ENCODE measurements at places on chromosomes 11 and 22.

GRCh38 chr22:37333724-37334460 is 51.6 kb downstream of the CYTH4 start:
- no peak for DNase-seq

- no peak for DNase-seq
Observed at GRCh38 chr11:65008873-65009272, 5.1 kb upstream of the ARL2 start.

- no peak for DNase-seq
Observed at GRCh38 chr11:63022441-63022840, 6.8 kb upstream of the SLC22A8 start.

- DNase-seq: no peak
Observed at GRCh38 chr11:126400019-126400418, 44.5 kb downstream of the ST3GAL4 start.

DNA sequence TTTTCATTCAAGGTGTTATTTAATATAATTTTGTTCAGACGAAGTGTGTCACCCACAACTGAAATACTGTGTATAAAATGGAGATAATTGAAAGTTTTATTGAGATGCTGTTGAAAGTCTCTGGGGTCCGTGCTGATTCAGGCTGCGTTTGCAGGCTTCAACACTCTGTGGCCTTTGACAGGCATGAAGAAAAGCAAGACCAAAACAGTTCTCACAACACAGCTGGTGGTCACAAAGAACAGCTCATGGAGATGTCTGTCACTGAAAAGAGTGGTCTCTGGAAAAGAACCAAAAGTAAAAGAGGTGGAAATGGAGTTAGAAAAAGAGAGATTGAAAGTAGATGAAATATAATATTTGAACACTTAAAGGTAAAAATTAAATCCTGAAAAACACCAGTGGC is 9.8 kb upstream of the MPPED2 start:
- DNase-seq: no peak

- peak; percentile 20 for DNase-seq
Observed at GRCh38 chr22:24325105-24325757, 54.6 kb downstream of the SPECC1L start.

DNA sequence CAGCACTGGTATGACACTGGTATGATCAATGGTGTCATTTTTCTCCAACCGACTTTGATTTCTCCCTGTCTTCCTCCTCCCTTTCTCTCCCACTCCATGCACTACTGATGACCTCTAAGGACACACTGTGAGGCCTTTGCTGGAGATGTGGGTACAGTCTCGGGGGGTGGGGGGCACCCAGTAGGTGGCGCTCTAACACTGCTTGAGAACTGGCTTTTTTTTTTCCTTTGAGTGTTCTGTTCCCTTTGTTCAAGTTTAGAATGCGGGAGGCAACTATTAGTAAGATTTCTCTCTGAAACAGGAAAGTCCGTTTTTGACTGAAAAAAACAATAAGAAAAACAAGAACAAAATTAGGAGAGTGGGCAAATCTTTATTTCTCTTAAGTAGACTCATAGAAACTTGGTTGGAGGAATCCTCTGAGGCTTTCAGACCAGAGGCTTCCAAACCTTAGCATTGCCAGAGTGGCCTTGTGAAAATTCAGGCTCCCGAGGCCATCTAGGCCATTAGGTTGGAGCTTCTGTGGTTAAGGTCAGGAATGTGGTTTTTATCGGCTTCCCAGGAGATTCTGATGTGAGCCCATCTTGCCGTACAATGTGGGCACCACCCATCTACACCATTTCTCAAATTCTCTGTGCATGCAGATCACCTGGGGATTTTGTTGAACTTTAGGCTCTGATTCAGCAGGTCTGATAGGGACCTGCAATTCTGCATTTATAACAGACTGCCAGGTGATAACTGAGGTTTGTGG is 43.2 kb downstream of the PANX1 start:
- DNase-seq: peak; percentile 54

DNA sequence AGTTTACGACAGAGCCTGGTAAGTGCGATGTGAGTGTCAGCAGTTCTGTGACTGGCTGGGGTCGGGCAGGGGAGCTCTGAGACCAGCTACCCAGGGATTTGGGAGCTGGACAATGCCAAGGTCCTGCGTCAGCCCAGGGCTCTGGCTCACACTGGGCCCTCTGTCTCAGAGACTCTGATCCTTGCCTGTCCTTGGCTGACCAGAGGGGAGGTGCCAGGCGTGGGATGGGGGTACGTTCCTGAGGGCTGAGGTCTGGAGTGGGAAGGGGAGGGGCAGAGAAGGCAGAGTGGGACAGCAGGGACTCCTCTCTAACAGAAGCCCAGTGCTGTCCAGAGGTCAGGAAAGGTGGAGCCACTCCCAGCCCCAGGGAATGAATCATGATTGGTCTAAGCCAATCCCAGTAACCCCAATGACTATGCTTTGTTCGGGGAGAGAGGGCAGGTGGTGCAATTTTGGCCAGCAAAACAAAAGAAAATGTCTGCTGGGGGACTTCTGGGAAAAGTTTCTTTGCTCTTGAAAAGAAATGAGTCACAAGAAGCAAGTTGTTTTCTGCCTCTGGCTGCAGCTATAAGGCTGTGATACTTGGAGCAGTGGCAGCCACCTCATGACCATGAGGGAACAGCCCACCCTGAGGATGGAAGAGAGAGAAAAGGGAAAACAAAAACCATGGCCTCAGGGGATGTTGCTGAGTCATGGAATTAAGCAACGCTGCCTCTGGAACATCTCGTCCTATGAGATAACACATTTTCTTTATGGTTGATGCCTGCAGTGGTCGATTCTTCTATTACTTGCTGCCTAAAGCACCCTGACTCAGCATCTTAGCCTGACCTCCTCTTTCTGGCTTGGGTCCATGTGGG is 108.3 kb downstream of the CHST1 start:
- no peak for DNase-seq

DNA sequence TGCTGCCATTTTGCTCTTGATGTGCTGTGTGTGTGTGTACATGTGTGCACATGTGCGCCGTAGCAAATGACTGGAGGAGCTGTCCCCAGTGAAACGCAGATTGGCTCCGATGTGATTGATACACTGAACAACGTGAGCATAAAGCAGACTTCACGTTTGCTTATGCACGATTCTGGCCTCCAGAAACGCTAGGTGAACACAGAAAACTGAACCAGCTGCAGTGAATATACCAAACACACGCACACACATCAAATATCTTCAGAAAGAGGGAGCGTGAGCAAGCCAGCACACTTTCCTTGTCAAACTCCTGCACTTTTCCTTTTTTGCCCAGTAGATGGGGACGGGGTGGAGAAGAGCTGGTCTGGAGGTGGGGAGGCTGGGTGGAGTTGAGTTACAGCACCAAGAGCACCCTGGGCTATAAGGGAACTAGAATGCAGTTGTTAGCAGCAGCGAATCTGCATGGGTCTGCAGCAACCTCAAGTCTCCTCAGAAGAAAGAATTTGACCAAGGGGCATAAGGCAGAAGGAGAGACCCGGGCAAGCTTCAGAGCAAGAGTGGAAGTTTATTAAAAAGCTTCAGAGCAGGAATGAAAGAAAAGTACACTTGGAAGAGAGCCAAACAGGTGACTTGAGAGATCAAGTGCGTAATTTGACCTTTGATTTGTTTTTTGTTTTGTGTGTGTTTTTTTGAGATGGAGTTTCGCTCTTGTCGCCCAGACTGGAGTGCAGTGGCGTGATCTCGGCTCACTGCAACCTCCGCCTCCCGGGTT is 77.8 kb upstream of the CADM1 start:
- no peak for DNase-seq

- DNase-seq: no peak
Observed at GRCh38 chr22:25492841-25493734, 71.4 kb upstream of the GRK3 start.
